Activated T-helper 2 cell treated with anti-CD3 and anti-CD28 coated beads, Interferon-gamma antibody, Interleukin-2, Interleukin-4, amounts not matched to agents 10 μg/mL and 5 μg/mL and 100 μg/mL, durations not matched to agents 14 hours and 24 hours and 36 hours (primary cell): ENCODE measurements at places on chromosomes 3 and 15.

GRCh38 chr15:66581972-66582537 is 16.3 kb upstream of the LCTL start:
- peaks cover 5% of the 10 kb centered on the region for H3K4me1 ChIP-seq
- no peak for DNase-seq

GRCh38 chr15:40006646-40007045 is 32.3 kb downstream of the SRP14 start:
- H3K4me1 ChIP-seq = no peaks in the 10 kb centered on the region
- no peaks in the 10 kb centered on the region for H3K27me3 ChIP-seq
- H3K36me3 ChIP-seq = peaks cover 37% of the 10 kb centered on the region
- no peak overlapping the region for H3K27ac ChIP-seq
- DNase-seq = no peak

DNA sequence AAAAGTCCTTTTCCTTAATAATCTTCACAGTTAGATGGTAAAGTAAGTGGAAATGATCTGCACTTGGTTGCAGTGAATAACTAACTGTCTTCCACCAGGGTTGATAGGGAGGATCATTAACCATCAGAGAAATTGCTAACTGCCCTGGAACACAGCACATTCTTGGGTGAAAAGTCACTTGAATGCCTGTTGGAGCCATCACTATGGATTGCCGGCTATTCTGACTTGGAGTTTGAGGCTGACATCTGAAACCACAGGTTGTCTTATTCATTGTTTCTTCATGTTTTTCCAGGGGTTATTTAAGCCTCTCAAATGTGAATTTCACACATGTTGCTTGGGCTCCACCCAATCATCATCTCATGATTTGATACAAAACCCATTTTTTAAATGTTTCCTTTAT is 901.4 kb downstream of the MCTP2 start:
- H3K4me1 ChIP-seq = no peaks in the 10 kb centered on the region
- no peak overlapping the region for H3K27ac ChIP-seq
- no peak overlapping the region for H3K4me3 ChIP-seq
- H3K27me3 ChIP-seq = no peaks in the 10 kb centered on the region

DNA sequence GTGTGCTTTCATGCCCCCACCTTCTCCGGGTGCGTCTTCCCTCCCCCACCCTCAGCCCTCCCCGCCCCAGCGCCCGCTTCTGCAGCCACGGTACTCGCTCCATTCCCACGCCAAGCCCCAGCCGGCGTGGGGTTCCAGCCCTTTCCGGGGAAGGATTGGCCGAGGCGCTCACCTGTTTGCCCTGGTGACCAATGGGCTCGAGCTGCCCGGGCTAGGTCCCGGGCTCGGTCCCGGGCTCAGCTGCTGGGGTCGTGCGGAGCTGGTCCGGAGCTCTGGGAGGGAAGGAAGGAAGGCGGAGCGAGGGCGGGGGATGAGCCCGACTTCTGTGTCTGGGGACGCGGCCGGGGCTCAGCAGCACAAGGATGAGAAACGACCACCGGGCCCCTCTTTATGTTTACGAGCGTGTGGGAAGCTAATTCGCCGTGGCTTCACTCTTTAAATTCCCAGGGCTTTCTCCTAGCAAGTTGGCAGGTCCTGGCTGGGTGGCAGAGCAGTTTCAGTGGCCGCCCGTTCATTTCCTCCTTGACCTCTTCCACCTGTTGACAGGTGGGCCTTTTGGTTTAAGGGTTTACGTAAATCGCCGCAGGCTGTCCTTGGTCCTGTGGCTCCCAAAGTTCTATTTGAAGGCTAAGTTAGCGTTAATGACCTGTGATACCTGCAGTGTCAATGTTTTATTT is at the start of gene IGSF10:
IGSF10 (minus strand) TSS at position 288 of the 677 bp plus-strand sequence. CDS start 2,352 bp downstream, outside the sequence.
- H3K4me1 ChIP-seq = peaks cover 2% of the 10 kb centered on the region
- H3K4me3 ChIP-seq = no peak within 1 kb of the TSS
- H3K27me3 ChIP-seq = peaks cover 42% of the 10 kb centered on the region
- DNase-seq = no peak

DNA sequence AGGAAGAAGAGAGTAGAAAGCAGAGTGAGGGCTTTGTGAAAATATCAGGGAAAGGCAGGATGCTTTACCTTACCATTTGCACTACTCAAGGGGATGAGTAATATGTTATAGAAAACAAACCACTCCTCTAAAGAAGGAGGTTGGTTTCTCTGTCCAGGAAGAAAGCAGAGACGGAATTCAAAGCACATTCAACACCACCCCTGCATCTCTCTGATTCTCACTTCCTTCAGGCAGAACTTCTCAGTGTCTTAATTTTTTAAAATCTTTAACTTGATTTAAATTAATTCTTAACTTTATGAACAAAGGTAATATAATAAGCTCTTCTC is 82.4 kb downstream of the NR2F2 start:
- no peak overlapping the region for H3K4me3 ChIP-seq
- H3K4me1 ChIP-seq = no peaks in the 10 kb centered on the region
- H3K27me3 ChIP-seq = peaks cover 85% of the 10 kb centered on the region
- no peak for DNase-seq
- H3K36me3 ChIP-seq = no peaks in the 10 kb centered on the region
- H3K27ac ChIP-seq = no peak overlapping the region

DNA sequence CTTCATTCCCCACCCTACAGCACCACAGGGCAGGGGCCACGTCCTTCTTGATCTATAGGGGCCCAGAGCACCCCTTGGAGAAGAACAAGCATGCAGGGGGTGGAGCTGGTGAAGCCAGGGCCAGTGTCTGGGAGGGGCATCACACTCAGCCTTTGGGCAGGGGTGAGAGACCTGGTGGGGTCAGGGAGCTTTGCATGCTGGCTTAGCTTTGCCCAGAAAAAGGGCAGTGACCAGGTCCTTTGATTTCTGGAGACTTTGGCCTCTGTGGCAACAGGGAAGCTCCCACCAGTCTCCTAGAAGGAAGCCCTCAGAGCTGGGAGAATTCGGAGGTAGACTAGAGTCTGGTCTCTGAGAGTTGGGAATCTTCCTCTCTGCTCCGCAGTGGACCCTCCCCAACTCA is 990 bp downstream of the ITIH4 start:
- H3K36me3 ChIP-seq = no peaks in the 10 kb centered on the region
- H3K4me3 ChIP-seq = no peak overlapping the region
- H3K27me3 ChIP-seq = no peaks in the 10 kb centered on the region
- H3K27ac ChIP-seq = no peak overlapping the region

DNA sequence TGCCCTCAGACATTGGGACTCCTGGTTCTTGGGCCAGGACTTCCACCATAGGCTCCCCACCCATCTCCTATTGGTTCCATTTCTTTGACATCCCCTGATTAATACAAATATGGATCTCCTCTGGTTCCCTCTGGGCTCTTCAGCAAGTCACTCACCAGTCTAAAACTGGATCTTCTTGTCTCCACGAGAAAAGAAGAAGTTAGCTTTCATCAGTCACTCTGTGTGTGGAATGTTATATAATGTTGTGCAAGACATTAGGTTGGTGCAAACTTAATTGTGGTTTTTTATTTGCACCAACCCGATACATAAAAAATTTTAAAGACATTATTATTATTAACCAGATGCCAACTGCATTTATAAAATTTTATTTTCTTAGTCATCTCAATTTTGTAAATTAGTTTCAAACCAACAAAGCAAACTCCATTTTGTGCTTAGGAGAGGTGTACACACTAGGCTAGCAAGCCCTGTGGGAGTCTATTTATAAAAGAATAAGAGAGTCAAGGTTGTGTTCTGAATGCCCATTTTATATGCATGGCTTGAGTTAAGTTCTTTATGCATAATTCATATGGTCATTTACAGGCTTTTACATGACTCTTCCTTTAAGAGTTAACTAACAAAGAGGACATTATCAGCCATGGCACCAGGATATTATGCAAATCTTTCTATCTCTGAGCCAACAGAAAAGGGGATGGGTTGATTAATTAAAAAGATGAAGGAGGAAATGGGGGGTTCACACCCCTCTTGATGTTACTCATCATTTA is 35.1 kb upstream of the IL12A start:
- H3K27ac ChIP-seq = no peak overlapping the region
- H3K27me3 ChIP-seq = peaks cover 63% of the 10 kb centered on the region
- no peak for DNase-seq
- H3K4me1 ChIP-seq = peaks cover 8% of the 10 kb centered on the region

DNA sequence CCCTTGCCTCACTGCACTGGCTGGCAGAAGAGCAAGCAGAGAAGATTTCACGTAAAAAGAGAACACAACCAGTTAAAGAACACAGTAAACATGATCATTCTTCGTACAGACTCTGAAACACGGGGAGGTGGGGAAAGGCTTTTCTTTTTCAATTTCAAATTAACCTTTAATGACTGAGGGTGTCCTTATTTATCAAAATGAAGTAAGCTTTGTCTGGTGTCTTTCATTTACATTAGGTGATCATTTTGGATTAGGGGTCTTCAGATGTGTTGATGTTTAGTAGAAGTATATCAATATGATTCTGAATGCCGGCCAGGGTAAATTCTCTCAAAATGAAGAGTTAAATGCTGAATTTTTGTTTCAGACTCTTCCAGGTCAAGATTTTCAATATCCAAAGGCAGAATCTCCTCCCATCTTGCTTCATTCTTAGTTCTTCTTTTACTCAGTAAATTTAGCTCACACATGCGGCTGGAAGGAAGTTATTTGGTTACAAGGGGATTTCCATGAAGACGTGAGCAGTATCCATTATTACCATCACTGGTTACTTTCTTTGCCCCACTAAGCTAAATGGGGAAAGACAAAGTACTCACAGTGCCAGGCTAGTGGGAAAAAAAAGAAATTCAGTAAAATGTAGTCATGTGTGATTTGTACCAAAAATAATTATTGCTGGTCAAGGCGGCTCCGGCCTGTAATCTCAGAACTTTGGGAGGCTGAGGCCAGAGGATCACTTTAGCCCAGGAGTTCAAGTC is 272.2 kb upstream of the NR2F2 start:
- H3K27ac ChIP-seq = no peak overlapping the region
- no peak for DNase-seq
- H3K4me3 ChIP-seq = no peak overlapping the region
- H3K27me3 ChIP-seq = peaks cover 20% of the 10 kb centered on the region

GRCh38 chr3:37554364-37554763 is 307.3 kb upstream of the CTDSPL start:
- no peak overlapping the region for H3K4me3 ChIP-seq
- no peak overlapping the region for H3K27ac ChIP-seq
- H3K4me1 ChIP-seq = no peaks in the 10 kb centered on the region
- H3K27me3 ChIP-seq = peaks cover 2% of the 10 kb centered on the region
- H3K36me3 ChIP-seq = no peaks in the 10 kb centered on the region

- no peak overlapping the region for H3K27ac ChIP-seq
- no peaks in the 10 kb centered on the region for H3K27me3 ChIP-seq
- DNase-seq = no peak
- H3K36me3 ChIP-seq = no peaks in the 10 kb centered on the region
- no peaks in the 10 kb centered on the region for H3K4me1 ChIP-seq
Observed at GRCh38 chr3:190252080-190252479, 70.2 kb downstream of the CLDN1 start.

GRCh38 chr3:52696830-52697631 is 8.6 kb downstream of the GLT8D1 start:
- no peaks in the 10 kb centered on the region for H3K27me3 ChIP-seq
- DNase-seq = no peak
- peaks cover 20% of the 10 kb centered on the region for H3K4me1 ChIP-seq
- peak overlapping the region; percentile 38 for H3K27ac ChIP-seq
- no peak overlapping the region for H3K4me3 ChIP-seq
- H3K36me3 ChIP-seq = peaks cover 63% of the 10 kb centered on the region

DNA sequence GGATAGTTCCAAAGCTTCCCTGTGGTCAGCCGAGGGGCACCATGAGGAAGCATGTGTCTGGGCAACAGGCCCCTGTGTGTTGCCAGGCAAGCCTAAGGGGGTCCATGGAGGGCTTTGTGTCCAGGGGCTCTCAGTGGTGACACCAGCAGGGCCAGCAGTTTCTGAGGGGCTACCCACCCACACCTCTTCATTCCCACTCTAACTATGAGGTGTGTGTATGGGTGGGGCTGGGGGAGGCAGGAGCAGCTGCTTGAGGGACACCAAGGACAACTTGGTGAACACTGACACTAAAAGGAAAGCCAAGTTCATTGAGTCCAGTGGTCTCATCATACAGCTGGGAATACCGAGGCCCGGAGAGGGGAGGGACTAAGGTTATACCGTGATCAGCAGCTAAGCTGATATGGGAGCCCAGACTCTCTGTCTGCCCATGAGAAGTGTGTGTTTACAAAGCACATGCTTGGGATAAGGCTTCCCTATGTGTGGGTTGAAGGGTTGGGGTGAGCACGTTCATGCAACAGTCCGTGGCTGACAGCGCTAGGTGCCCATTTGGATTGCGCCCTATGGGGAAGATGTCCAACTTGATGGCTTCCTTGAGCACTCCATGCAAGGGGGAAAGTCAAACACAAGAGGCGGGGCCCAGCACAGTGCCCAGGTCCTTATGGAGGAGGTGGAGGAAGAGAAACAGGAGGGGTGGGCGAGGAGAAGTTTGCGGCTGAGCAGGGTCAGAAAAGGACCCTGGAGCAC is 34.8 kb upstream of the CHRNB4 start:
- no peak overlapping the region for H3K4me3 ChIP-seq
- DNase-seq = no peak
- H3K36me3 ChIP-seq = no peaks in the 10 kb centered on the region
- no peak overlapping the region for H3K27ac ChIP-seq
- H3K27me3 ChIP-seq = no peaks in the 10 kb centered on the region

DNA sequence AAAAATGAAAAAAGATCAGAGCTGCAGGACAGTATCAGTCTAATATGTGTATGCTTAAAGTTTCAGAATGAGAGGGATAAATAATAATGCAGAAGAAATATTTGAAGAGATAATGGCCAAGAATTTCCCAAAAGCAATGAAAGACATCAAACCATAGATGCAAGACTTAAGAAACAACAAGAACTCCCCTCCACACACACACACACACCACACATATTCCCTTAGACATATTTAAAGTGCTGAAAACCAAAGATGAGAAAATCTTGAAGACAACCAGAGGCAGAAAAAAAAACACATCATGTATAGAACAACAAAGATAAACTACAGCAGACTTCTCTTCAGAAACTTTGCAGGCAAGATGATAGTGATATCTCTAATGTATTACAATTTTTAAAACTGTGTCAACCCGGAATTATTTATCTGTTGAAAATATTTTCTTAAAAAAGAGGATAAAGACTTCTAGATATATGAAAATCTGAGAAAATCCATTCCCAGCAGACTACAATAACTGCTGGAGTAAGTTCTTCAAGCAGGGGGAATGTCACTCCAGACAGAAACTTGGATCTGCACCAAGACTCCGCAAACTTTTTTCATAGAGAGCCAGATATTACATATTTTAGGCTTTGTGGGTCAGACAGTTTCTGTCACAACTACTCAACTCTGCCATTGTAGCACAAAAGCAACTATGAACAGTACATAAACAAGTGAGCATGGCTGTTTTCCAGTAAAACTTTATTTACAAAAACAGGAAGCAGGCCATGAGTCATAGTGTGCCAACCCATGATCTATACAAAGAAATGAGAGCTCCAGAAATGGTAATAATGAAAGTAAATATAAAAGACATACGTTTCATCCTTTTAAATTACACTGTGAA is 223.4 kb upstream of the CGNL1 start:
- H3K27ac ChIP-seq = peak overlapping the region; percentile 53
- no peak overlapping the region for H3K4me3 ChIP-seq
- peaks cover 63% of the 10 kb centered on the region for H3K36me3 ChIP-seq
- H3K27me3 ChIP-seq = no peaks in the 10 kb centered on the region
- DNase-seq = no peak
